Activated T-helper 2 cell treated with anti-CD3 and anti-CD28 coated beads, Interferon-gamma antibody, Interleukin-2, Interleukin-4, amounts not matched to agents 10 μg/mL and 5 μg/mL and 100 μg/mL, durations not matched to agents 14 hours and 24 hours and 36 hours (primary cell): ENCODE measurements at places on chromosomes 11 and 22. TPM values are rescaled to one million over a fixed set of nuclear protein-coding genes. Genes with fewer than 3 reads are reported as not detected.

SLC25A1 gene
- total RNA-seq: 52.0 and 53.1 TPM in 2 replicates

DNA sequence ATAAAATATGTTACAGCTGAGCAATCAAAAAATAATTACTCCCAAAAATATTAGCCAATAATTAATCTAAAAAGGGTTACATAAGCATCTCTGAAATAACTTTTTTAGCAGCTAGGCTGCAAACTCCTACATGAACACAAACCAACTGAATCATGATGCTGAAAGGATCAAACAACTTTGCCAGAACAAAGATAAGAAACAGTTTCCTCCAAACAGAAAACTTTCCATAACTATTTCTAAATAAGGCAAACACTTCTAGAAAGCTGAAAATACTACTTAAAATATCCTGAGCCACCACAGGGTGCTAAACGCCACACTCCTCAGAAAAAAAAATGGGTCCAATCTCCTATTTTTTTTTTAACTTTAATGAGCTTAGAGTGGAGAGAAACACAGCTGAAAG, 68.6 kb upstream of the ARHGAP32 start:
- no peaks in the 10 kb centered on the region for H3K36me3 ChIP-seq
- H3K27ac ChIP-seq: no peak overlapping the region
- no peaks in the 10 kb centered on the region for H3K27me3 ChIP-seq
- peaks cover 3% of the 10 kb centered on the region for H3K4me1 ChIP-seq
- H3K4me3 ChIP-seq: no peak overlapping the region

DNA sequence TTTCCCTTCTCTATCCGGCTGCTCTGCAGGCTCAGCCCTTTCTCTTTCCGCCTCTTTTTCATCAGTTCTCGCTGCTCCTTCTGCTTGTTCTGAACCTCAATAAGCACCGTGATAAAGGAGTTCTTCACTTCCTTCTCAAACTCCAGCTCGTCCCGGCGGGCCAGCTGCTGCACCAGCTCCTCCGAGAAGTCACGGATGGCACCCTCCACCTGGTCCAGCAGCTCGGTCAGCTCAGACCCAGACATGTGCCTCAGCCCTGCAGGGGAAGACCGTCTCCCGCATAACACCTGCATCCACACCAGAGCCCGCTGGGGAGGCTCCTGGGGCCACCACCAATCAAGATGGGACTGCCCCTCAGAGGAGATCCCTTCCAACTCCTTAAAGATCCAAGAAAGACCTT, 40.2 kb downstream of the FEZ1 start:
- no peak overlapping the region for H3K4me3 ChIP-seq
- no peak overlapping the region for H3K27ac ChIP-seq
- DNase-seq: no peak
- no peaks in the 10 kb centered on the region for H3K4me1 ChIP-seq
- H3K36me3 ChIP-seq: no peaks in the 10 kb centered on the region

DNA sequence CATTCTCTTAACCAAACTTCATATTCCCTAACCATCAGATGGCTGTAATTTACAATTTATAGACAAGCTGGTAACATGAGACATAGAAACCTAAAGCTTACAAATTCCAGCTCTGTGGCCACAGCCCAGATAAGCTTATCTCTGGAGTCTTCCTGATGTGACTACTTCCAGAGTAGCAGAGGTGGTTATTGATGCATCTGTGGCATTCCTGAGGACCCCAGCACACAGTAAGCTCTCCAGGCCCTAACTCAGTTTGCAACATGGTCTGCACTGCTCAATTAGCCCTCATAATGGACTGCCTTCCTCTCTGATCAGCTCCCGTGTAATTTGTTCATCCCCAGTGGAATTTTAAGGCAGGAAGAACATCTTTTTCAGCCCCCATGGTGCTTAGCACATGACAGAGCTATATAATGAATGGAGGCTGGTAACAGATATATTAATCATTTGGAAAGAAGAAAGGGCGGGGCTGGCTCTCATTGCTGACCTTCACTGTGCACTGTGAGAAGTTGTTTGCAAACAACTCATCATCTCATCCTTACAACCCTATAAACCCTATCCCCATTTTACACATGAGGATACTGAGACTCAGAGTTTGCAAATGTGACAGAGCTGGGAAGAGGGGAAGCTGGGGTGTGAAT, 30.1 kb upstream of the KCNJ11 start:
- H3K27me3 ChIP-seq: peaks cover 63% of the 10 kb centered on the region
- no peak for DNase-seq
- peaks cover 37% of the 10 kb centered on the region for H3K4me1 ChIP-seq
- no peak overlapping the region for H3K27ac ChIP-seq
- no peaks in the 10 kb centered on the region for H3K36me3 ChIP-seq

DNA sequence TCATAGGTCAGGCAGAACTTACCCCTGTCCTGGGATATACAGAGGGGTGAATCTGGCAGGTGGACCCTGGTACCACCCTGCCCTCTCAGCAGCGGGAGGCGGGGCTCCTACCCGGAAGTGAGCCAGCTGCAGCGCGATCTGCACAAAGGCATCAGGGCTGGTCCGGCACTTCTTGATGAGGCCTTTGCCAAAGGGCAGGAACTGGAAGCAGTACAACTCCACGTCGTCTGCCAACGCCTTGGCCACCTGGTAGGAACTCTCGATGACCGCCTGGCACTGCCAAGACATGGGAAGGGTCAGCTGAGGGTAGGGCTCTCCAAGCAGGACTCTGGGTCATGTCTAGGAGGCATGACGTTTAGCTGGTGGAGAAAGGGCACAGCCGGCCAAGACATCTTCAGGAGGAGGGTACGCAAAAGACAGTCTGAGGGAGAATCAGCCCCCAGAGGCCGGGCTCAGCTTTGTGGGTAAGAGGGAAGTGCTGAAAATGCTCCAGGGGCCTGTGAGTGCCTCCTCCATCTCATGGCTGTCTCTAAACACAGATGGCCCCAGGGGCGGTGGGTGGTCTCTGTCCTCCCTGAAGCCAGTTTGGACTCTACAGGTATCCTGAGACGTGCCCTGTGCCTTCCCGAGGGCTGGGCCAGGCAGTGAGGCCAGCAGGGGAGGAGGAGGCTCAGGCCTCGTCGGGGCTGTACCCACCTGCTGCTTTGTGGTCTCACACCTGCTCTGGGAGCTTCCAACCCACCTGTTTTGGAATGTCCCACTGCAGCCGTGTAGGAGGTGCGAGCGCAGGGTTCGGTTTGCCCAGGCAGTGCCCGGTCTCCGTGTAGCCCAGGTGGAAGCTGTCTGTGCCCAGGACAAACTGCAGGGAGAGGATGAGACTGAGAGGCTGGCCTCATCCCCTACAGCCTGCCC, 6.7 kb downstream of the CPT1B start:
- no peak overlapping the region for H3K4me3 ChIP-seq
- H3K27ac ChIP-seq: no peak overlapping the region
- H3K4me1 ChIP-seq: no peaks in the 10 kb centered on the region
- H3K36me3 ChIP-seq: peaks cover 51% of the 10 kb centered on the region
- no peaks in the 10 kb centered on the region for H3K27me3 ChIP-seq

GGT5 gene
- 0.05 TPM in 1 of 2 replicates, not detected in the other for total RNA-seq
